Iris pigment epithelial cell (primary cell): ENCODE measurements at places on chromosomes 6 and 20.
A peak's percentile ranks its signal among the peaks of the same experiment; 100 is the strongest.

- no peak for DNase-seq
These were observed 25.3 kb downstream of the NOL4L start for GRCh38 chr20:32559753-32560380.

DNA sequence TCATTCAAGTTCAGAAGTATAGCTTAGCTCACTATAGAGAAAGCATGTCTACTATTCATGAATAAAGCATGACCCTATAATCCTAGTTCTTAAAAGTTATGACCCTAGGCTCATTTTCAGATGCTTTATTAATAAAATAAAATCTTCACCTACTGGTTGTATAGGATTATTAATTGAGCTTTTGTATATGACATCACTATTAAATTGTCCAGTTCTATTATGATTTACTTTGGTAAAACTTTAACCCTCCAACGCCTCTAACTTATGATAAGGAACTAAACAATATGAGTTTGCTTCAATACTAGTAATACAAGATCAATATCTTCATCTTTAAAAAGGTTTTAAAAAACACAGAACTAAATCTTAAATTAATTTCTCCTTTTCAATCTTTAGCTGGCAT, 263.4 kb upstream of the THEMIS start:
- no peak for DNase-seq

DNA sequence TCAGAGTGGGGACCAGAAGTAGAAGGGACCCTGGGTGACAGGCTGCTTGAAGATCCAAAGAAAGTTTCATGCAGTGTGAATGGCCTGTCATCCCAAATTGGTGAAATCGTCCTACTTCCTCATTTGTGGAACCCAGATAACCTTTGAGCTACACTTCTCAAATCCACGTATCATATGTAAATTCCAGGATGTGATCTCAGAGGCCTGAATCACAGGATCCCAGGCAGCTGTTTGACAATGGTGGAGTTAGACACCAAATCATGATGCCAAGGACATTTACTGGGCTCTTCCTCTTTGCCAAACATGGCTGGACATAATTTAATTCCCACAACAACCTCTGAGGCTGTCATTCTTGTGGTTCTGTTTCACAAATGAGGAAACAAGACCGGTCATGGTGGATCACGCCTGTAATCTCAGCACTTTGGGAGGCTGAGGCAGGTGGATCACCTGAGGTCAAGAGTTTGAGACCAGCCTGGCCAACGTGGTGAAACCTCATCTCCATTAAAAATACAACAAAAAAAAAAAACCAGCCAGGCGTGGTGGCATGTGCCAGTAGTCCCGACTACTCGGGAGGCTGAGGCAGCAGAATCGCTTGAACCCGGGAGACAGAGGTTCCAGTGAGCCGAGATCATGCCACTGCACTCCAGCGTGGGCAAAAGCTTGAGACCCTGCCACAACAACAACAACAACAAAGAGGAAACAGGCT, 39.9 kb upstream of the TTPAL start:
- no peak for DNase-seq

GRCh38 chr6:105783333-105783935, 302.7 kb upstream of the PRDM1 start:
- no peak for DNase-seq

DNA sequence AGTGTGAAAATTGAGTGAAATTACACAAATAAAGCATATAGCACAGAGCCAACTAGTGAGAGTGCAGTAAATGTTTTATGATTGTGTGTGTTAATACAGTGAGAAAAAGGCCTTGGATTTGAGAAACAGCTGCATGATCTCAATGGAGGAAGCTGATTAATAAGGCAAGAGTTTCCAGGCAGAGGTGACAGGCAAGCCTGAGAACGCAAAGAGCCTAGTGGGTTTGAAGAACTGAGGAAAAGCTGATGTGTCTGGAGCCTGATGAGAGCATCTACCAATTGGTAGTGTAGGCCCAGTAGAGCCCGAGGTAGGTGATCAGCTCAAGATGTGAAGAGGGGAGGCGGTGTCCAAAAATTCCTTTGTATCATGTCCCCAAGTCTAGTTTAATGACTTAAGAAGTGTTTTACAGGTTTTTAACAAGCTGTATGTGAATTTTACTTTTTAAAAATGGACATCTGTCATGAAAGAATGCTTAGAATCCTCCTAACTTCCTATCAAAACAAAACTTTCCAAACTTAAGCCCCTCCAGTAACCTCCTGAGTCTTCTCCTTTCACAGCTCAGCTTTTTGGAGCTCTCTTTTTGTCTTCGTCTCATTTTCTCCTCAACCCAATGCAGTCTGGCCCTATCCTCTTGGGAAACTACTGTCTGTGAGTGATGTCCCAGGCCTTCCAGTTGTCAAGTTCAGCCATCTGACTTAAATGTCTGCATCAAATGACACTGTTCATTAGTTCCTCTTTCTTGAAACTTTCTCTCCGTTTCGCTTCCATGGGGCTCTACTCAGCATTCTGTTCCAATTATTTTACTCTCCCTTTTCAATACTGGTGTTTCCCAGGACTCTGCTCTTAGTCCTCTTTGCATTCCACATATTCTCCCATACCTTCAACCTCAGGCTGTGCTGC, 1.2 kb downstream of the CDC40 start:
- DNase-seq = peak; percentile 15

DNA sequence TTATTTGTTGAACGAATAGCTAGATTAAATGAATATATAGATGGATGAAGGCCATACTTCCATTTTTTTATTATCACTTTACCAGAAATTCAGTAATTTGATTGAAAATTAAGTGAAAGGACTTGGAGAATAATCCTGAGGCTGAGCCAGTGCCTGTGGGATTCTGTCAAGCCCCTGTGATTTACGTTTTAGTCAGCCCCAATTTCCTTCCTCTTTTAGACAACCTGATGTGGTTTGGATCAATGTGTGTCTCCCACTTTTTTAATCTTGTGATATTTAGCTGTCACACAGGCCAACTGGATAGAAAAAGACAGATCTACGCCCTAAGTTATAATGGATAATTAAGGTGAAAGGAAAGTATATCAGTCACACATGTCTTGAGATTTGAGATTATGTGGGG, 188.8 kb downstream of the EDN1 start:
- DNase-seq = no peak

GRCh38 chr6:168103050-168103830, 24.2 kb upstream of the FRMD1 start:
- DNase-seq = no peak

DNA sequence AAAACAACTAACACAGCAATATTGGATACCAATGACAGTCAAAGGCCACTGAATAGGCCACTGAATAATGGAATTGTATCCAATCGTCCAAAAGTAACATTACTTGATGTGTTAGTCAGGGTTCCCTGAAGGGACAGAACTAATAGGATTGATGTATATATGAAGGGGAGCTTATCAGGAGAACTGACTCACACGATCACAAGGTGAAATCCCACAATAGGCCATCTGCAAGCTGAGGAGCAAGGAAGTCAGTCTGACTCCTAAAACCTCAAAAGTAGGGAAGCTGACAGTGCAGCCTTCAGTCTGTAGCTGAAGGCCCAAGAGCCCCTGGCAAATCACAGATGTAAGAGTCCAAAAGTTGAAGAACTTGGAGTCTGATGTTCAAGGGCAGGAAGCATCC, 571.4 kb downstream of the PRKN start:
- DNase-seq = peak; percentile 7

- DNase-seq = no peak
These were observed 36.0 kb upstream of the KLHL31 start for GRCh38 chr6:53701333-53702218.

- DNase-seq = no peak
These were observed 1.3 kb upstream of the L3MBTL1 start for GRCh38 chr20:43506238-43506637.

- no peak for DNase-seq
These were observed 170.6 kb upstream of the EYA4 start for GRCh38 chr6:133070410-133071043.

DNA sequence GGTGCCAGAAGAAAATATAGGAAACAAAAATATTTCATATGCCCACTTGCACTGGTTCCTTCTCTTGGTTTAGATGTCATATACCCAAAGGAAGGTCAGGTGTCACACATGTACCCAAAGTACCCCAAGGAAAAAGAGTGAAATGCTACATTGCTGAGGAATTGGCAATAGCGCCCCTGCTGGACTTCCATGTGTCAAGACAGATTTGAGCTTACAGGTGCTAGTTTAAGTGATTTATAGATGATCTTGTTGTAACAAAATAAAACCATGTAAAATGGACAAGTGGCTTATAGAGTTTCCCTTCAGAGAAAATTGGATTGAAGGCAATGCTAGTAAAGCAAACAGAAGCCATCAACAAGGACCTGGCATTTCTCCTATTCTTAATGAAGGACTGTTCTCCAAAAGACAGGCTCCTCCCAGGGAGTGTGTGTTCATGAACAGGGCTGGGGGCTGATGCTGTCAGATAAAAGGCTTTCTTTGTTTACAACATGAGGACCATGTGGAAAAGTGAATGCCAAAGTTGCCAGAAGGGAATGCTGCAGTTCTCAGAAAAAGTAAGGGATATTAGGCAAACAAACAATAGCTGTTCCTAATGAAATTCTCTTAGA, 64.3 kb upstream of the PAK5 start:
- peak; percentile 12 for DNase-seq

DNA sequence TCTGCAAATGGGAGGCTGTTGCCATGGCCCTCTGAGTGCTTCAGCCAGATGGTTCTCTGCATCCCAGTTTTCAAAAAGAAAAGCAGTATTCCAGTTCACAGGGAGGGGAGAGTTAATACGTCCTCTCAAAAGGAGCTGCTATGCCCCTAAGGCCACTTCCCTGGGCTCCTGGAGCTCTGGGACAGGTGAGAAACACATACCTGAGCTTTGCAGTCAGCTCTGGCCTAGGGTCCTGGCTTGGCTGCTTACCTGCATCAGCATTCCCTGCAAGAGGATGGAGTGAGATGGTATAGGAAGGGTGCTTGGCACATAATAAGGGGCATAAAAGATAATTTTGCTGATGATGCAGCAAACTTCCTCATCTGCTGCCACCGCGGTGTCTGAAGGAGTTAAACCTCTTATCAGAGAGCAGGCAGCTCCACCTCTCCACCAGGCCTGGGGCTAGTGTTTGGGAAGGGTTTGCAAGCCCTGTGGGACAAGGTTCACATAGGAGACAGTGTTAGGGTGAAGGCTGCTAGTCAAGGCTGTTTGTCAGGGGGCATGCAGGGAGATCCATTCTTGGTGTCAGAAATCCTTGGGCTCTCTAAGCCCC, 62.7 kb downstream of the SLC24A3 start:
- DNase-seq = no peak

DNA sequence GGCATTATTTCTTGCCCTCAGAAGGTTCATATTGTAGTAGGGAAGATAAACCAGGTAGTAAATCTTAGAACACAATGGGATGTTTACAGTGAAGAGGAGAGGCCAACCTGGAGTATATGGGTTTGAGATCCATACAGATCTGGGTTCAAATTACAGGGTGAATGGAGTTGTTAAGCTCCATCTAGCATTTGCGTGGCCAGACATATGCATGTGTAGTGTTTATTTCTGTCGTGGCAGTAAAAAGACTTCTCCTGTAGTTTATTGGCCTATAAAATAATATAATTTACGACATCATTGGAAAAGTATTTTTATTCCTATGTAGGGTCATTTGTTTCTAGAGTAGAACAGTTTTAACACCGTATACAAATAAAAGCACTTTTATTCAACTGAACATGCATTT, 25.2 kb upstream of the TULP4 start:
- no peak for DNase-seq

DNA sequence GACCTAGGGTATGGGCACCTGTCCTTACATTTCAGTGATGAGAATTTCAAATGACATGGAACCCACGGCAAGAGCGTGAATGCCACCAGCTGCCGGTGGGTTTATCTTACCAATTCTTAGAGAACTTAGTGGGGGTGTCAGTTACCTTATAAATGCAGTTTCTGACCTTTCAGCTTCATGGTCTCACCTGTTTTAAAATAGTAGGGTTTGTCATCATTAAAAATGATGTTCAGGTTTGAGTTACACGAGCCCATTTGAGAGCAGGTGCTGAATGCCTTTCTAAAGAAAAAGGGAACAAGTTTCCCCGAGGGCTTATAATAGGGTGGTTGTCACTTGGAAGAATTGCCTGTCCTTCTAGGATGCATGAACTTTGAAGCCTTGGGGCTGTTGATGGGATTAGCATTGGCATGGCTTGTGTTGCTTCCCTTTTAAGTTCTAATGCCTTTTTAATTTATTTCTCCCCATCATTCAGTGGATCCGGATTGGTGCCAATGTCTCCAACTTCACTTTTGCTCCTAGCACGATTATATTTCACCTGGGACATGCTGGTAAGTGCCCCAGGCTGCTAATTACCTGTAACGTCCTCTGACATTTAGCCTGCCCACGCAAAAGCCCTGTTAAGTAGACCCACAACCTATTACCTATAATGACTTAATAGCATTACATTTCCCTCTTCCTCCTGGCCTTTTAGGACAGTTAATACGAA, 27.9 kb downstream of the GHRH start:
- DNase-seq = no peak

DNA sequence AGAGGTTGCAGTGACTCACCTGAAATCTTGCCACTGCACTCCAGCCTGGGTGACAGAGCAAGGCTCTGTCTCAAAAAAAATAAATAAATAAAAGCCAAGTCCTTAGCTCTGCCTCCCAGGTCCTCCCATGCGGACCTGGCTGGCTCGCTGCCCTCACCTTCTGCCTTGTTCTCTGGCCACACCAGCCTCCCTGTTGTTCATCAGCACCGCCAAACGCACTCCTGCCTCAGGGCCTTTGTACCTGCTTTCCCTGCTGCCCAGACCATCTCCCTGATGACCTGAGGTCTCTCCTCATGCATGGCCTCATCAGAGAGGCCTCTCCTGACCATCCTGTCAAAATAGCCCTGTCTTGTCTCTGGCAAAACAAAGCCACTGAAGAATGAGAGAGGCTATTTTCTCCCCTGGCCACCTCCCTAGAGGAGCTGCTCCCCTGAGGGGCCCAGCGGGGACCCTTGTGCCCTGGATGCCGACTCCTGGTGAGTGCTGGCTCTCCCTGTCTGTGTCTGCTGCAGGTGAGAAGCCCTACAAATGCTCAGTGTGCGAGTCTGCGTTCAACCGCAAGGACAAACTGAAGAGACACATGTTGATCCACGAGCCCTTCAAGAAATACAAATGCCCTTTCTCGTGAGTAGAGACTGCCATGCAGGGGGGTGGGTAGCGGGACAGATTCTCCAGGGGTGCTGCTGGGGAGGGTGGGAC, 22.6 kb upstream of the CHMP4B start:
- no peak for DNase-seq

DNA sequence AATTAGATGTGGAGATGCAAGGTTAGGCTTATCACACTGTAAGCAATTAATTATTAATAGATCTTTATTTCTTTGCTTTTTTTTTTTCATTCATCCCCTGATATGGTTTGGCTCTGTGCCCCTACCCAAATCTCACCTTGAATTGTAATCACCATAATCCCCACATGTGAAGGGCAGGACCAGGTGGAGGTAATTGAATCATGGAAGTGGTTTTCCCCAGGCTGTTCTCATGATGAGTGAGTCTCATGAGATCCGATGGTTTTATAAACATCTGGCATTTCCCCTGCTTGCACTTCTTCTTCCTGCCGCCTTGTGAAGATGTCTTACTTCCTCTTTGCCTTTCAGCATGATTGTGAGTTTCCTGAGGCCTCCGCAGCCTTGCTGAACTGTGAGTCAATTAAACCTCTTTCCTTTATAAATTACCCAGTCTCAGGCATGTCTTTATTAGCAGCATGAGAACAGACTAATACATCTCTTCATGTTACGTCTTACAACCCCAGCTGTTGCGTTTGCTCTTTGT, 333.8 kb downstream of the CDH26 start:
- DNase-seq = no peak
